ENCODE measurements at places on chromosomes 5 and 9.
A peak's percentile ranks its signal among the peaks of the same experiment; 100 is the strongest.

- no peak overlapping the region for H3K27ac ChIP-seq
- DNase-seq, result peak; percentile 74
- no peaks in the 10 kb centered on the region for H3K36me3 ChIP-seq
- no peaks in the 10 kb centered on the region for H3K4me1 ChIP-seq
Measured at GRCh38 chr5:59097116-59097515, 514.2 kb downstream of the RAB3C start.

DNA sequence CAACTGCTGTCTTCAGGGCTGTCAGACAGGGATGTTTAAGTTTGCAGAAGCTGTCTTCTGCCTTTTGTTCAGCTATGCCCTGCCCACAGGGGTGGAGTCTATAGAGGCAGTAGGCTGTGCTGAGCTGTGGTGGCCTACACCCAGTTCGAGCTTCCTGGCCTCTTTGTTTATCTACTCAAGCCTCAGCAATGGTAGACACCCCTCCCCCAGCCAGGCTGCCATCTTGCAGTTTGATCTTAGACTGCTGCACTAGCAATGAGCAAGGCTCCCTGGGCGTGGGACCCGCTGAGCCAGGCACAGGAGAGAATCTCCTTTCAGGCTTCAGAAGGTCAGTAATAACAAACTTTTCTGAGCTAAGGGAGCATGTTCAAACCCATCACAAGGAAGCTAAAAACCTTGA is 545.3 kb downstream of the TLE4 start:
- no peaks in the 10 kb centered on the region for H3K4me1 ChIP-seq
- H3K27ac ChIP-seq, result no peak overlapping the region

DNA sequence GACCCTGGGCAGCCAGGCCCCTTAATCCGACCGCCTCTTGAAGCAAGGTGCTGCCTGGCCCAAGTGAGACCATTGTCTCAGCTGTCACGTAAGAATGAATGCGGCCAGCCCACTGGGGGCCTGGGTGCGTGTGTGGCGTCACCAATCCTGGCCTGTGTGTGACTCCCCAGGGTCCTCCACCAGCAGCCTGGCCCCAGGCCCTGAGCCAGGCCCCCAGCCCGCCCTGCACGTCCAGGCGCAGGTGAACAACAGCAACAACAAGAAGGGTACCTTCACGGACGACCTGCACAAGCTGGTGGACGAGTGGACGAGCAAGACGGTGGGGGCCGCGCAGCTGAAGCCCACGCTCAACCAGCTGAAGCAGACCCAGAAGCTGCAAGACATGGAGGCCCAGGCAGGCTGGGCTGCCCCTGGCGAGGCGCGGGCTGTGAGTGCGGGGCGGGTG is 124.2 kb downstream of the WNK2 start:
- H3K4me3 ChIP-seq, result no peak overlapping the region
- peaks cover 2% of the 10 kb centered on the region for H3K27me3 ChIP-seq
- no peak for DNase-seq
- H3K27ac ChIP-seq, result no peak overlapping the region

DNA sequence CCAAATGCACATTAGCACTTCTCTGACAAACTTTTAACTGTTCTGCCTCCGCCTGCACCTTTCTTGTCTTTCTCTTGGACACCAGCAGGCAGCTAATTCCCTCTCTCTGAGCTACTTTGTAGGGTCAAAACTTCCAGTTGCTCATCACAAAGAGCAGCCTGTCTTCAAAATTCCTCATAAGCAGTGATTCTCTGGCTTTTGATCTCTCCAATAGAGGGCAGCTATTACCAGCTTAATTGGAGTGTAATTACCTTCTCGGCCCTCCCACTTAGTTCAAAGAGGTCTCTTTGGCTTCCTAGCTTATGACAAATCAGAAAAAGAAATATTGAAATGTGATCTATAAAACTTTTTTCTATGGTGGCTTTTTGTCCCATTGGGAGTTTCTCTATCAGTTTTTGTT is 43.6 kb upstream of the RAD23B start:
- H3K36me3 ChIP-seq, result no peaks in the 10 kb centered on the region
- peak; percentile 63 for DNase-seq
- no peak overlapping the region for H3K4me3 ChIP-seq
- no peak overlapping the region for H3K27ac ChIP-seq
- H3K4me1 ChIP-seq, result peaks cover 2% of the 10 kb centered on the region
- no peaks in the 10 kb centered on the region for H3K27me3 ChIP-seq

DNA sequence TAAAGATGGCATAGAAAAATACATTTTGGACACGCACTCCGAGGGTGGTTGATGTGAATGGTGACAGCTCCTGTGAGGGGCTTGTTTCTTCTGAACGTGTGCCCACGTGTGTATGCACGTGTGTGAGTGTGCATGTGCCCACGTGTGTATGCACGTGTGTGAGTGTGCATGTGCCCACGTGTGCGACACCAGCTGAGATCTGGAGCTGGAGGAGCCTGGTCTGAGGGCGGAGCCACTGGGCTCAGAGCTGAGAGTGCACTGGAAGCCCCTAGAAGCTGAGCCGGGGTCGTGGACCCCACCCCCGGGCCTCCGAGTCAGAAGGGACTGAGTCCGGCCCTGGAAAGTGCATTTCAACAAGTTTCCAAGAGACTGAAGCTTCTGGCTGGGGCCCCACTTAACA is 282.5 kb upstream of the IRX4 start:
- H3K4me1 ChIP-seq, result no peaks in the 10 kb centered on the region
- DNase-seq, result no peak
- no peak overlapping the region for H3K27ac ChIP-seq

- no peaks in the 10 kb centered on the region for H3K36me3 ChIP-seq
- DNase-seq, result no peak
- H3K4me1 ChIP-seq, result no peaks in the 10 kb centered on the region
- H3K27me3 ChIP-seq, result no peaks in the 10 kb centered on the region
- no peak overlapping the region for H3K4me3 ChIP-seq
Measured at GRCh38 chr5:59554501-59554900, 339.0 kb downstream of the PDE4D start.

- H3K27me3 ChIP-seq, result no peaks in the 10 kb centered on the region
- no peak for DNase-seq
- no peaks in the 10 kb centered on the region for H3K36me3 ChIP-seq
- no peak overlapping the region for H3K27ac ChIP-seq
- no peaks in the 10 kb centered on the region for H3K4me1 ChIP-seq
- H3K4me3 ChIP-seq, result no peak overlapping the region
Measured at GRCh38 chr5:72747826-72748225, 68.6 kb upstream of the TNPO1 start.

- H3K4me3 ChIP-seq, result no peak overlapping the region
- no peak for DNase-seq
- H3K27me3 ChIP-seq, result no peaks in the 10 kb centered on the region
Measured at GRCh38 chr5:10671041-10672008, 89.7 kb downstream of the DAP start.

- H3K4me1 ChIP-seq, result no peaks in the 10 kb centered on the region
- H3K36me3 ChIP-seq, result no peaks in the 10 kb centered on the region
- no peak overlapping the region for H3K4me3 ChIP-seq
- H3K27ac ChIP-seq, result no peak overlapping the region
- DNase-seq, result peak; percentile 15
Measured at GRCh38 chr5:148391422-148391821, 7.7 kb downstream of the FBXO38 start.

DNA sequence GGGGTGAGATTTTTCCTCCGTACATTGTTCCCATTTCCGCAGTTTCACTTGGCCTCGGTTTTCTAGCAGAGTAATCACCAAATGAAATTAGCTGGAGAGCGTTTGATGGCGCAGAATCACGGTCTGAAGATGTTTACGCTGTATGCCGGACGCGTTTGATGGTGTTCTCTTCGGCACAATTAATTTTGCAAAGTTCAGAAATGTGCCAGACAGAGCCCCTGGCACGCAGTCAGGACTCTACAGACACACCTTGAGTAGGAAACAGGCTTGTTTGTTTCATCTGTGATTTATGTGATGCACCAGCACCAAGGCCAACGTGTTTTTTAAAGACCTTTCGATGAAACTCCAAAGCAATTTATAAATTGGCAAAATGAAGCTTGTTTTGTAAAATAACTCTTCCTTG is 863 bp upstream of the LIFR start:
- H3K36me3 ChIP-seq, result no peaks in the 10 kb centered on the region
- no peak for DNase-seq
- H3K4me3 ChIP-seq, result peak overlapping the region; percentile 80
- peaks cover 2% of the 10 kb centered on the region for H3K27me3 ChIP-seq

- DNase-seq, result no peak
- H3K36me3 ChIP-seq, result no peaks in the 10 kb centered on the region
- H3K27me3 ChIP-seq, result no peaks in the 10 kb centered on the region
- no peaks in the 10 kb centered on the region for H3K4me1 ChIP-seq
- no peak overlapping the region for H3K4me3 ChIP-seq
- H3K27ac ChIP-seq, result no peak overlapping the region
Measured at GRCh38 chr5:31182136-31182535, 11.3 kb upstream of the CDH6 start.

GRCh38 chr5:14408969-14409586 is 172.5 kb upstream of the OTULINL start:
- H3K36me3 ChIP-seq, result peaks cover 35% of the 10 kb centered on the region
- H3K4me1 ChIP-seq, result no peaks in the 10 kb centered on the region
- H3K4me3 ChIP-seq, result no peak overlapping the region
- H3K27me3 ChIP-seq, result no peaks in the 10 kb centered on the region
- no peak for DNase-seq

GRCh38 chr5:43422143-43422542 is 10.0 kb upstream of the CCL28 start:
- H3K27me3 ChIP-seq, result no peaks in the 10 kb centered on the region
- no peaks in the 10 kb centered on the region for H3K4me1 ChIP-seq
- H3K36me3 ChIP-seq, result no peaks in the 10 kb centered on the region
- peak; percentile 92 for DNase-seq

DNA sequence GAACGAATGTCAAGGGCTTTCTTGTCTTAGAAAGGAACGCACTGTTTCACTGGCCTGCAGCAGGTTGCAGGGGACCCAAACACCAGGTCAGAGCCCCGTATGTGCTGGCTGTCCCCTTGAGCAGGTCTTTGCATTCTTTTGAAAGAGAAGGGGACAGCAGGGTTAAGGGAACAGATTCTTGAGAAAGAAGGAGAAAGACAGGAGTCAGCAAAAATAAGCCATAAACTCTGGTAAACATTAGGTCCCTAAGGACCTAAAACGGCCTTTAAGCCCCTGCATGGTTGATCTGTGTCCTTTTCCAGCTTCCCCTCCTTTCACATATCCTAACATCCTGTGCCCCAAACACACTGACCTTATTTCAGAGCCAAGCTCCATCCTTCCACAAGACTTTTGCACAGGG is 190.8 kb upstream of the ADRA1B start:
- H3K36me3 ChIP-seq, result no peaks in the 10 kb centered on the region
- H3K4me1 ChIP-seq, result no peaks in the 10 kb centered on the region
- H3K27me3 ChIP-seq, result no peaks in the 10 kb centered on the region
- no peak for DNase-seq
